Amygdala (tissue), 56 donors: ENCODE measurements at places on chromosomes 6 and 20.
A peak's percentile ranks its signal among the peaks of the same experiment; 100 is the strongest.

DNA sequence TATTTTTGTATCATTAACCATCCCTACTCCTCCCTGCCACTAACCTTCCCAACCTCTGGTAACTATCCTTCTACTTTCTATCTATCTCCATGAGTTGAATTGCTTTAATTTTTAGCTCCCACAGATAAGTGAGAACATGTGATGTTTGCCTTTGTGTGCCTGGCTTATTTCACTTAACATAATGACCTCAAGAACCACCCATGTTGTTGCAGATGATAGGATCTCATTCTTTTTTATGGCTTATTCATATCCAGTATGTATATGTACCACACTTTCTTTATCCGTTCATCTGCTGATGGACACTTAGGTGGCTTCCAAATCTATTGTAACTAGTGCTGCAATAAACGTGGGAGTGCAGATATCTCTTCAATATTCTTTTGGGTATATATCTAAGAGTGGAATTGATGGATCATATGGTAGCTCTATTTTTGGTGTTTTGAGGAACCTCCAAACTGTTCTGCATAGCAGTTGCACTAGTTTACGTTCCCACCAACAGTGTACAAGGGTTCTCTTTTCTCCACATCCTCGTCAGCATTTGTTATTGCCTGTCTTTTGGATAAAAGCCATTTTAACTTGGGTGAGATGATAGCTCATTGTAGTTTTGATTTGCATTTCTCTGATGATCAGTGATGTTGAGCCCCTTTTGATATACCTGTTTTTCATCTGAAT, 201.4 kb downstream of the ARHGAP18 start:
- no peak for DNase-seq

GRCh38 chr6:3454273-3455010, 2.4 kb downstream of the SLC22A23 start:
- DNase-seq = no peak

- no peak for DNase-seq
These were observed 1.8 kb downstream of the ALDH8A1 start for GRCh38 chr6:134948142-134948541.

GRCh38 chr6:10426781-10427279, 12.0 kb upstream of the TFAP2A start:
- DNase-seq = no peak

GRCh38 chr6:163243083-163243482, 171.4 kb upstream of the QKI start:
- peak; percentile 60 for DNase-seq

- no peak for DNase-seq
These were observed 1.6 kb downstream of the CPNE5 start for GRCh38 chr6:36837686-36838085.

- DNase-seq = no peak
These were observed 19.3 kb upstream of the NEDD9 start for GRCh38 chr6:11251553-11252360.

DNA sequence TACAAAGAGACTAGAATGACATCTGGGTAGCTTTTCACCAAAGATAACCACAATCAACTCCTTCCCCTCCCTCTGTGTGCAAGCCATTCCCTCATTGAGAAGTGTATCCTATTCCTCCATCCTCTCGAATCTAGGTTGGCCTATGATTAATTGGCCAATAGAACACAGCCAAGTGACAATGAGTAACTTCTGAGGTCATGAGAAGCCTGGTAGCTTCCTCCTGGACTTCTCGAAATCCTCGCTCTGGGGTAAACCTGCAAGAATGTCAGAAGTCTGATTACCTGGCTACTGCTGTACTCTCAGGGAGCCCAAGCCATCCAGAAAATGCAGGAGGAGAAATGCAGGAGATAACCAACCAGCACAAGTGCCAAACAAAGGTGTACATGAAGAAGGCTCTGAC, 13.1 kb downstream of the ARHGAP18 start:
- no peak for DNase-seq

GRCh38 chr20:47306755-47307370, 49.6 kb downstream of the ZMYND8 start:
- no peak for DNase-seq

DNA sequence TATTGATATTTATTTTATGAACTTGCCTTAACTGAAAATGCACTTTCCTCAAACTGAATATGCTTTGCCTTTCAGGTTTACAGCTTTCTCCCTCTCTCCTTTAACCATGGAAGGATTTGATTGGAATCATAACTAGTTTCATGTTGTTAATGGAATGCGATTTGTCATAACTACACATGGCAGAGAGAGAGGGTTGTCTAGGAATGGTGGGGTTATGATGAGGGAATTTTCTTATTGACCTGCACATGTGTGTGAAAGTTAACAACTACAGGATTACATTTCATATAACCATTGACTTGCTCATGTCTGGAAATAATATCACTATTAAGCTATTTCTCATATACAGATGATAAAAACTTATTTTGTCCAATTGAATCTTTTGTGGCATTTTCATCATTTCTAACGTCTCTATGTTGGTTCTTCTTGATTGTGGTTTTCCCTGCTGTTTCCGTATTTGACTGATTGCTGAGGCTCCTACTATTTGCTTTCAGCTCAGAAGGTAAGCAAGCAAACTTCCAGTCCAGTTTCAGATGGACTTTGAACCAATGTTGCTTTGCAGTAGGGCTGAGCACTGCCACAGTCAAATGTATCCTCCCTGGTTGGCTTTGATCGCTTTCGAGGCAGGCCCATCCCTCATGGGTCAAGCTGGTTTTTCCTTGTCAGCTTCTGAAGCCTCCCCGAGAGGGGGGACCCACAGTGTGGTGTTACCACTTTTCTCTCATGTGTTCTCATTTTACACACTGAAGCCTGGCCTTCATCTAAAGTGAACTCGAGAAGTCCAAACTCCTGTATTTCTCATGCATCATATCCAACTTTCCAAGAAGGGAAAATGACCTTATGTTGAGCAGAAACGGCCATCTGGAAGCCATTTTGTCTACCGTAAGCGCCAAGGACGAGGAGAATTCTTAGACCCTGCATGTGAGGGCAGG, 7.6 kb upstream of the CCN2 start:
- DNase-seq = no peak

DNA sequence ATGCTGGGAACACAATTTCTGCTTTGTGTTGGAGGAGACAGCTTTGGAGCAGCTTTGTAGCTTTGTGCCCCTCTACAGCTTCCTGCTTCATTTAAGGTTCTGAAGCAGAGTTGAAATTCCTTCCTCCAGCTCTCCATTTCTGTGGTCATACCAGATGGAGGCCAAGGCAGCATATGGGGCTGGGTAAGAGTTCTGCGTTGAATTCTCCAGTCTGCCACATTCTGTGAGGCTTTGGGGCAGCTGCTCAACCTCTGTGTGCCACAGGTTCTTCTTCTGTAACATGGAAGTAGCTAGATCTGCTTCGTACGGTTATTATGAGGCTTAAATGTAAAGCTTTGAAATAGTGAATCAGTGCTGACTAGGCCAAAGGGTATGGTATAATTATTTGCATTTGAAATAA, 2.9 kb upstream of the TRIM26 start:
- DNase-seq = no peak

- no peak for DNase-seq
These were observed 2.3 kb downstream of the SNX9 start for GRCh38 chr6:157825243-157825904.

- no peak for DNase-seq
These were observed 56.5 kb upstream of the TENT5A start for GRCh38 chr6:81808851-81809570.

DNA sequence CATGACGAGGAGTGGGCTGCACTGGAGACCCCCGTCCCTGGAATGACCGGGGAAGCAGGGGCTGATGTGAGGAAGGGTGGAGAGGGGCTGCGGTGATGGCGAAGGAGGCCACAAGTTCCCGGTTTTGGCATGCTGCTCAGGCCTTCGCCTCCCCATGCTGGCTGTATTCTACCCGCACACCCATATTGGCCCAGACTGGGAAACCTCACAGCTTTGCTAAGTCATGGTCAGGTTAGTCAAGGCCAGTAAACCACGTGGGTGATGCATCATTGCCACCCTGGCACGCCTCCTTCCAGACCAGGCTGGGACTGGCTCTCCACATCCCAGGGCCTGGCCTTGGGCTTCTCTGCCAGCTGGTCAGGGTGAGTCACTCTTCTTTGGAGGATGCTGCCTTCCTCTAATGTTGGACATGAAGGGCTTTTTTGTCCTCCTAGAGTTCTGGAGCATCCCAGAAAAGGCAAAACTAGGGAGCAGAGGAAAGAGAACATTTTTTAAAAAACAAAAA, 53.8 kb downstream of the PCNA start:
- no peak for DNase-seq

- DNase-seq = peak; percentile 35
These were observed 83.2 kb upstream of the FOXC1 start for GRCh38 chr6:1526398-1527072.

- DNase-seq = no peak
These were observed 12.4 kb downstream of the FRS3 start for GRCh38 chr6:41767112-41767833.

DNA sequence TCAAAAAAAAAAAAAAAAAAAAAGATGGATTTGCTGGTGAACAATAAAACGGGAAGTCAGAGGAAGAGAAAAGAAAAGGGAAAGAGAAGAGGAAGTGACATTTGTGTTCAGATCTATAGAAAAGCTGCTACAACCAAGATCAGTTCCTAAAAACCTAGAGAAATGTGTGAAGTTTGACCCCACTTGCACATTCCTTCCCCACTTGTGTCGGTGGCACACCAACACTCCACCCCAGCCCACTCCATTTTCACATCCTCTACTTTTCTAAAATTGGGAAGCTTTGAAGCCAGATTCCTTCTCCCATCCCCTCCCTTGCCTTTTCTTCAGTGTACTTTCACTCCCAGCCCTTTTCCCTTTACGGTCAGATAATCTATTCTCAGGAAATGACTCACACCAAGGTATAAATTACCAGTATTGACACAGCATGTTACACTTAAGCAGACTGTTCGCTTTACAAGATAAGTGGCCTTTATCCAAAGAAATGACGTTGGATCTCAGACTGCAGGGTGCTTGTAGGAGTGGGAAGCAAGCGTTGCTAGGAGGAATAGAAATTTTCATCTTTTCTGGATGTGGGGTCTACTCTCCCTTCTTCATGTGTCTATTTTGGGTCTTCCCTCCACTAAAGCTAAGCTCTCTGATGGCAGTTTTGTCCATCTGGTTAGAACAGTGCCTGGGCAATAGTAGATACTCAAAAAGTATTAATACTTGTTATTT, 92.5 kb upstream of the ADGRF1 start:
- DNase-seq = no peak

GRCh38 chr20:1887756-1888155, 7.5 kb upstream of the SIRPA start:
- DNase-seq = no peak

DNA sequence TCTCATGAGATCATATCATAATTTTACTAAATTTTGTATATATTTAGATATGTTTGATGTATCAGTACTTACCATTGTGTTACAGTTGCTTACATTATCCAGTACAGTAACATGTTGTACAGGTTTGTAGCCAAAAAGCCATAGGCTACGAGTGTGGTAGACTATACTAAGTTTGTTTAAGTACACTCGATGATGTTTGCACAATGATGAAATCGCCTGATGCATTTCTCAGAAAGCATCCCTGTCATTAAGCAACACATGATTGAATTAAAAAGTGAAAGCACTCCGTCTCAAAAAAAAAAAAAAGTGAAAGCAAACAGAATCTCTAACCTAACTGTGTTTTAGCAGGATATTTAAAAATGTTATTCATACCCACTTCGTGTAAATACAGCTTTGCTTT, 104.9 kb upstream of the TFAP2D start:
- no peak for DNase-seq

DNA sequence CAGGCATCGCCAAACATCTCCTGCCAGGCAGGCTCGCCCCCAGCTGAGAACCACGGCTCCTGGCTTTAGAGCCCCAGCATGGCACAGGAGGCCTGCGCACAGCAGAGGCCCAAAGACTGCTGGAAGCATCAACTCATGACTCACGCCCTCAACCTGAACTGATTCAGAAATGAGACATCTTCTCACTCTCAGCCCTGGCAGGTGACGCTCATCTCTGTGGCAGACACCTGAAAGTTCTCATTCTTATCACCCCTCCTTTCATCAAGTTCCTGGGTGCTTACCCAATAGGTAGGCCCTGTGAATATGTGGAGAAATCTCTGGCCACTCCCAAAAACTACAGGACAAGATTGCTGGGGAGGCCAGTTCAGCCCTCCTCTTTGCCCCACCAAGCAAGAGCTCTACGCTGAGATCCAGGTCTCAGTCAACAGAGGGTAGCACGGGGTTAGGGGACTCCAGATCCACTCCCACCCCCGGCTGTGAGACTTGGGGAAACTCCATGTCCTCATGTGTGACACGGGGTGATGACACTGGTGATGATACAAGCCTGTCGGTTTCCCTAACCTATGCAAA, 11.3 kb downstream of the NFATC2 start:
- DNase-seq = no peak
